Body of pancreas (tissue), 4 donors: ENCODE measurements at places on chromosomes 1 and 21. TPM values are rescaled to one million over a fixed set of nuclear protein-coding genes. Genes with fewer than 3 reads are reported as not detected.

ADORA1 gene
- total RNA-seq, result 21.1 TPM

COPA gene
- total RNA-seq, result 75.8 TPM

NECAP2 gene
- 31.9 TPM for total RNA-seq

SHE gene
- total RNA-seq, result 4.2 TPM

C1orf50 gene
- total RNA-seq, result 2.0 TPM

COL16A1 gene
- 10.1 TPM for total RNA-seq

EFNA4 gene
- 4.7 TPM for total RNA-seq

NVL gene
- total RNA-seq, result 31.0 TPM

CASQ2 gene
- 0.26 TPM for total RNA-seq

DNA sequence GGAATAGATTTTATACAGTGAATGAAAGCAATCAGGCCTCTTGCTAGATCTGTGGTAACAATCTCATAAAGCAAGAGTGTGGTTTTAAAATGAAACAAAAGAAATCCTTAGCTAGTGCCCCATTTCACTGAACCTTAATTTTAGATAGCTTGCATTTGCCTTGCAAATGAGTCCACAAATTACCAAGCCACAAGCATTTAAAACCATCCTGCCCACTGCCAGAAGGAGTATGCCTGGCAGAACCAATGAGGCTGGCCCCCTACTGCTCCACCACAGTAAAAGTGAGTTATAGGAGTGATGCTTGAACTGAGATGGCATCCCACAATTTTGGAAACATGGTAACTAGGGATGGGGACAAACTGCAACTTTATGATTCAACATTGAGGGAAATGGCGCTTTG, 206.4 kb upstream of the LMO4 start:
- H3K36me3 ChIP-seq, result no peaks in the 10 kb centered on the region
- H3K27me3 ChIP-seq, result no peaks in the 10 kb centered on the region
- H3K27ac ChIP-seq, result no peak overlapping the region
- no peaks in the 10 kb centered on the region for H3K4me1 ChIP-seq
- no peak overlapping the region for H3K4me3 ChIP-seq

DNA sequence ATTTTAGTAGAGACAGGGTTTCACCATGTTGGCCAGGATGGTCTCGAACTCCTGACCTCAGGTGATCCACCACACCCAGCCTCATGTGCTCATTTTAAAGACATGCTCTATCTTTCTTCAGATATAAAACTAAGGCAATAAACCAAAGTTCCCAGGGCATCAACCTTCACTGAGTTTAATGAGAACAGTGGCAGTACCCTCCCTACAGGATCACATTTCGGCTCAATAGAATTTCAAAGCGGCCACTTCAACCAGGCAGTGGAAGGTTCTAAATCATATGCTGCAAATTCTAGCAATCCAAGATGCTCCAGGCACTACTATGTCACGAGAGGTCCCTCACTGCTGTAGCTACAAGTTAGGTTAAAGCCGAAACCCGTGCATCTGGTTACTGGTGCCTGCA, 45.5 kb downstream of the PARP1 start:
- no peaks in the 10 kb centered on the region for H3K4me1 ChIP-seq
- H3K27ac ChIP-seq, result no peak overlapping the region
- DNase-seq, result no peak
- peaks cover 68% of the 10 kb centered on the region for H3K36me3 ChIP-seq
- H3K4me3 ChIP-seq, result no peak overlapping the region

DNA sequence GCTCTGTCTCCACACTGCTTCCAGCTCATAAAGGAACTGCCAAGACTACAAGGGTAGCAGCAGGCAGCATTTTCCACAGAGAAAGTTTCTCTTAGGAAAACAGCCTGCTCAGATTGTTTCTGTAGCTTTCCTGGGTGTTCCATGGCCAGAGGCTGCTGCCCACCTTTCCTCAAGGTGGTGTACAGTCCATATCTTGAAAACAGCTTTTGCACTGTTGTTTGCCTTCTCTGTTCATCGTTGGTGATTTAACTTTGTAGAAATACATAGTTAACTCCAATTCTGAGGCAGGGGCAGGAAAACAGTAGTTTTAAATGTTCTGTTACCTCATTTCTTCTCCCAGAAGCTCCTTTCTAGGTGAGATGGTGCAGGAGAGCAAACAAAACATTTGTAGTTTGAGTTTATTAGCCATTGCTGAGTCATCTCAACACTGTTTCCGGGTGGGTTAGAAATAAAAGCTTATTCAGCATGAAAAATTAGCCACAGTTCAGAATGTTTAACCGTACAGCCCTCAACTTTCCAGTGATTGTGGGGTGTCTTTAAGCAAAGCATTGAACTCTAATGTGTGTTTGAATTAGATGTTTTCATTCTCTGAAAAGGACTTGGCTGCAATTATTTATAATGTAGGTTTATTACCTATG, 41.7 kb downstream of the DIP2A start:
- H3K36me3 ChIP-seq, result peaks cover 5% of the 10 kb centered on the region
- H3K27ac ChIP-seq, result no peak overlapping the region
- no peak overlapping the region for H3K4me3 ChIP-seq
- DNase-seq, result no peak

DNA sequence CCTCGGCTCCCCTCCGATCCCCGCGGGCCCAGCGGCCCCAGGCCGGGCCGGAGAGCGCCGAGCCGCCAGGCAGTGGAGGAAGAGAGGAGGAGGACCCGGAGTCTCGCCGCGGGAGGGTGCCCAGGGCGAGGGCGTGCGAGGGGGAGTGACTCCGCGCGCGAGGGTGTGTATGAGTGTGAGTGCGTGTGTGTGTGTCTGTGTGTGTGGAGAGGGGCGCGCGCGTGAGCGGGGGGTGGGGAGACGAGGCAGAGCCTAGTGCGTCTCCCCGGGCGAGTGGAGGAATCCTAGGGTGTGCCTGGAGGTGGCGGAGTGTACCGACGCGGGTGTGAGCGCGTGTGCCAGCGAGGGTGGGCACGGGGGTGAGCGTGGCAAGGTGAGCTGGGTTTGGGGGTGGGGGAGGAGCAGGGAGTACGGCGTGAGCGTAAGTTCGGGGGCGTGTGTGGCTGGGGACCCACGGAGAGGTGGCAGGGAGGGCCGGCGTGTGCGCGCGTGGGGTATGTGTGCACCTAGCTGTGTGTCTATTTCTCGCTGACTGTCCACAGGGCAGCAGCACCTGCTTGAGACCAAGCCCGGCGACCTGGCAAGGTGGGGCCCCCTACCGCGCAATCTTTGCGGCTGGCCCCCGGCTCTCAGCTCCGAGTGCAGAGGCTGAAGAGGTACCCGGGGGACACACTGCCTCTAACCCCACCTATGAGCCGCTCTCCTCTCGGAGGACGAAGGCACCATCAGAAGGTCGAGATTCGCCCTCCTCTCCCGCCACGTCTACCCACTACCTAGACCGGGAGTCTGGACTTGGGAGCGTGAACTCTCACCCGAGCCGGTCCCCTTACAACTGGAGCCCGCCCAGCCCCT, 784 bp upstream of the KCND3 start:
- peaks cover 38% of the 10 kb centered on the region for H3K4me1 ChIP-seq
- H3K27ac ChIP-seq, result peak overlapping the region; percentile 57
- peak; percentile 30 for DNase-seq
- no peaks in the 10 kb centered on the region for H3K27me3 ChIP-seq
- H3K36me3 ChIP-seq, result no peaks in the 10 kb centered on the region

DNA sequence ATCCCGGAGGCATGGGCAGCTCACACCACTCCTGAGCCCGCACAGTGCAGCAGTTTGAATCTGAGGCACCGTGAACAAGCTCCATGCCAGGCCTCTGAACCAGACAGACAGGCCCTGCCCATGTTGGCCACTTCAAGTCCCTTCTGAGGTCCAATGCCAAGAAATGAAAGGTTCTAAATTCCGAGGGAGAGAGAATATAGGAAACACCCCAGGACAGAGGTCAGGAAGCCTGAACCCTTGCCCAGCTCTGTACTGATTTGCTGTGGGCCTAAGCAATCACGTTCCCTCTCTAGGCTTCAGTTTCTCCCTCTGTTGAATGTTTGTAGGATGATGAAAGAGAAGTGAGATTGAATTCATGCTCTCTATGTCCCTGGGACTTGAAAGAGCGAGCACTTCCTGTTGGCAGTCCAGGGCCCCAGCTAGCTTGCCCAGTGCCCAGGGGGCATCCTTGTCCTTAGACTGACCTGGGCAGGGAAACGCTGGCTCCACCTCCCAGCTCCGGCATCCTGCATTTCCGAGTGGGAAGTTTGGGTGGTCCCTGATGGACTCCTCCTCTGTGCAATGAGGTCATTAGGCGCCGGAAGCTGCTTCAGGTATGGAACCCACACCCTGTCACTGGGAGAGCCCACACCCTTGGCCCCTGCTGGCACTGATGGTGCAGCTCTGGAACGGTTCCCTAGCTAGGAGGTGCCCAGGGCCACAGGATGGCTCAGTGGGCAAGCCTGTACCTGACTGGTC, 242.4 kb upstream of the TMEM51 start:
- H3K27ac ChIP-seq, result no peak overlapping the region
- H3K4me3 ChIP-seq, result no peak overlapping the region
- peak; percentile 12 for DNase-seq
- no peaks in the 10 kb centered on the region for H3K4me1 ChIP-seq
- H3K36me3 ChIP-seq, result no peaks in the 10 kb centered on the region

DNA sequence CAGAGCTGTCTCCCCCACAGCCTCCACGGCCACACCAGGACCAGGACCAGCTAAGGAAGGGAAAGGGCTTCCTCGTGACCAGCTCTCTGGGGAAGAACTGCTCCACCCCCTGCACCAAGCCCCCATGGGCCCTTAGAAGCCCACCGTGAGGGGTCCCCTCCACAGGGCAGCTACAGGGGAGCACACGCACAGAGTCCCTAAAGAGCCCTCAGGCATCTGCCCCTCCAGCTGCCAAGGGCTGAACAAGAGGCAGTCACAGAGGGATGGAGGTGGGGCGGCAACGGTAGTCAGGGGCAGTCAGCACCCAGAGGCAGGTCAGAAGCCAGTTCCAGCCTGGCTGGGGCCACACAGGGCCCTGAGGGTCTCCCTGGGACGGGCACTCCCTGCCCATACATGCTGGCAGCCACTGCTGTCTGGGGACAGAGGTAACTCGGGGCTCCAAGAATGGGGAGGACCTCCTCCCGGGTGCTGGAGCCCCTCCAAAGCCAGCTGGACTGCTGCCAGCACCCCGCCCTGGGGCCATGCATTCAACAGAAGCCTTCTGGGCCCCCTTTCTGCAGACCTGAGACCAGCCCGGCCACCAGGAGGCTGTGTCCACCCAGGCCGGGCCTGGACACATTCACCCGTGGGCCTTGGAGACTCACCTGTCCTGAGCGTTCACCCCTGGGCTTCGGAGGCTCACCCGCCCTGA, 18.7 kb downstream of the SLC19A1 start:
- no peak overlapping the region for H3K27ac ChIP-seq
- peaks cover 10% of the 10 kb centered on the region for H3K4me1 ChIP-seq
- H3K27me3 ChIP-seq, result no peaks in the 10 kb centered on the region

GRCh38 chr1:214920337-214920736, 162.2 kb upstream of the KCNK2 start:
- no peaks in the 10 kb centered on the region for H3K4me1 ChIP-seq
- no peaks in the 10 kb centered on the region for H3K27me3 ChIP-seq
- no peak for DNase-seq
- no peaks in the 10 kb centered on the region for H3K36me3 ChIP-seq
- H3K27ac ChIP-seq, result no peak overlapping the region
- no peak overlapping the region for H3K4me3 ChIP-seq

GRCh38 chr1:213986020-213986924, 1.5 kb upstream of the PROX1 start:
- H3K36me3 ChIP-seq, result no peaks in the 10 kb centered on the region
- no peak overlapping the region for H3K4me3 ChIP-seq
- H3K4me1 ChIP-seq, result peaks cover 48% of the 10 kb centered on the region
- H3K27ac ChIP-seq, result peak overlapping the region; percentile 83
- H3K27me3 ChIP-seq, result peaks cover 7% of the 10 kb centered on the region
- no peak for DNase-seq
